Activated CD4-positive, alpha-beta T cell treated with anti-CD3 and anti-CD28 coated beads, Interleukin-2, amount 50 U/mL, for 4 hours (primary cell): ENCODE measurements at places on chromosomes 12 and 14.

DNA sequence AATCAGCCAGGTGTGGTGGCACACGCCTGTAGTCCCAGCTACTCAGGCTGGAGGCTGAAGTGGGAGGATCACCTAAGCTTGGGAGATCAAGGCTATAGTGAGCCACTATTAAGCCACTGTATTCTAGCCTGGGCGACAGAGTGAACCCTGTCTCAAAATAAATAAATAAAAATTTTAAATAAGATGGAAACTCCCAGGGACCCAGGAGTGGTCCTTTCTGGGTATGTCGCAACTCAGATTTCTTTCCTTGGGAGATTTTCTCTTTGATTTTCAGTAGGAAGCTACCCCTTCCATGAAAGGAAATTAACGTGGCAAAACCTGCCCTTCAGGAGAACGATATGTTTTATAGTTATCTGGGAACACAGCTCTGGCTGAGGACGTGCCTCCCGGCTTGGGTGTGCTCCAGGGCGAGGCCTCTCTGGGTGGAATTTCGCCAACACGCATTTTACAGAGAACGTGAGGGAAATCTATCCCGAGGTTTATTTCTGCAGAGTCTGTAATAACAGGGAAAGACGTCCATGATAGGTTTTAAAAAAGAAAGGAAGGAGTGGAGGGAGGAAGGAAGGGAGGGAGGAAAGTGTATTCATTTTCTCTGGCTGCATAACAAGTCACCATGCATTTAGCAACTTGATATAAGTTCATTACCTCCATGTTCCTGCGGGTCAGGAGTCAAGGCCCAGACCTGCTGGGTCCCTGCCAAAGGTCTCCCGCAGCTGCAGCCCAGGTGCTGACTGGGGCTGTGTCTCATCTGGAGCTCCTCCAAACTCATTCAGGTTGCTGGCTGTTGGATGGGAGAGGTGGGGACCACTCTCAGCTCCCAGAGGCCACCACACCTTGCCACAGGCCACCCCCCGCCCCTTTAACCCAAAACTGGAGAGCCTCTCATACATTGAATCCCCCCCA is 80.6 kb upstream of the GSC start:
- no peak for DNase-seq

DNA sequence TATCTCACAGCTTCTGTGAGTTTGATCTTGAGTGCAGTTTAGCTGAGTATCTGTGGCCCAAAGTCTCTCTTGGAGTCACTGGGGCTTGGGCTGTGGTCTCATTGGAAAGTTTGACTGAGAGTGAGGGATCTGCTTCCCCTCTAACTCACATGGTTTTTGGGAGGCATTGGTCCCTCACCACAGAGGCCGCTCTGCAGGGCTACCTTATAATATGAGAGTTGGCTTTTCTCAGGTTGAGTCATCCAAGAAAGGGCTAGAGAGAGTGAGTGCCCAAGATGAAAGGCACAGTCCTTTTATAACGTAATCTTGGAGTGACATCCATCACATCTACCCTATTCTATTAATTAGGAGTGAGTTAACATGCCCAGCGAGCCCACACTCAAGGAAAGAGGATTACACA is 175.8 kb downstream of the SLC41A2 start:
- no peak for DNase-seq

- no peak for DNase-seq
These were observed 86.9 kb downstream of the TPH2 start for GRCh38 chr12:72025524-72025923.

- no peak for DNase-seq
These were observed 56.3 kb downstream of the TMEM121 start for GRCh38 chr14:105582639-105583038.
